ENCODE measurements at places on chromosomes 5 and 9. TPM values are rescaled to one million over a fixed set of nuclear protein-coding genes. Genes with fewer than 3 reads are reported as not detected.

IL4 gene
- total RNA-seq = not detected

DNA sequence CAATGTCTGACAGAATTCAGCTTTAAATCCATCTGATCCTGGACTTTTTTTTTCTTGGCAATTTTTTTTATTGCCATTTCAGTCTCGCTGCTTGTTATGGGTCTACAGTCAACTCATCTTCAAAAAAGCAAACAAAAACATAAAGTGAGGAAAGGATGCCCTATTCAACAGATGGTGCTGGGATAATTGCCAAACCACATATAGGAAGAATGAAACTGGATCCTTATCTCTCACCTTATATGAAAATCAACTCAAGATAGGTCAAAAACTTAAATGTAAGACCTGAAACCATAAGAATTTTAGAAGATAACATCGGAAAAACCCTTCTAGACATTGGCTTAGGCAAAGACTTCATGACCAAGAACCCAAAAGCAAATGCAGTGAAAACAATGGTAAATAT, 389.1 kb upstream of the ST8SIA4 start:
- DNase-seq = no peak

SMIM33 gene
- not detected for total RNA-seq

SMIM3 gene
- total RNA-seq = 4.4 TPM

DNA sequence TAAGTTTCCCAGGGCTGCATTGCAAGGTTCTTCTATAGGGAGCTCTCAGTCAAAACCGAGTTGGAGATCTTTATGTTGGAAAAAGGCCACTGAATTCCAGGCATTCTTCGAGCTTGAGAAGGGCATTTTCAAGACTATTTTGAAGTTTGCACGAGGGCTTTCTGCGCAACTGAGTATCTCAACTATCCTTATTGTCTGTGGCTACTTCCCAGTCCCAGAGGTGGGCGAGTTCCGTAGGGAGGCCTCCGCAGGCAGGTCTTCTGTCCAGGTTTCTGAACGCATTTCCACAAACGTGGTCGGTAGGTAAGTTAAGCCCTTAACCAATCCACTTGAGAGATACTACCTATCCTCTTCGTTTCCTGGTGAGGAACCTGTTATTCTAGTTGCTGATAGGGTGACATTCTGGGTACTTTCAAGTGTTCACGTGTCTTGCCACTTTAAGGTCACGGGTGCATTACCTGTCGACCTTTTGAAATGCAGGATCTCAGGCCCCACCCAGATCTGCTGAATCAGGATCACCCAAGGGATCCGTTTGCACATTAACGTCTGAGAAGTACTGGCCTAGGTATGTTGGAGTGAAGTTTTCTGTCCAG, 51.4 kb upstream of the TJP2 start:
- peak; percentile 58 for DNase-seq

DNA sequence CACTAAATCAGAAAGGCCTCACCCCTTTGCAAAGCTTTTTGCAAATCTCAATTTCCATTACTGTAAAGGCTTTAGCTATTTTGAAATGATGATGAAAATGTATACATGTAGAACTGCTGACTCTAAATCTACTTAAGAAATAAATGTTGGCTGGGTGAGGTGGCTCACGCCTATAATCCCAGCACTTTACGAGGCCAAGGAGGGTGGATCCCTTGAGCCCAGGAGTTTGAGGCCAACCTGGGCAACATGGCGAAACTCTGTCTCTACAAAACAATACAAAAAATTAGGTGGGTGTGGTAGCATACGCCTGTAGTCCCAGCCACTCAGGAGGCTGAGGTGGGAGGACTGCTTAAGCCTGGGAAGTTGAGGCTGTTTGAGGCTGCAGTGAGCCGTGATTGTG, 64.6 kb downstream of the PTPN3 start:
- no peak for DNase-seq

RAPGEF6 gene
- 9.7 TPM for total RNA-seq

GRCh38 chr9:69385581-69386033, 60.6 kb downstream of the ENTREP1 start:
- DNase-seq = no peak

- no peak for DNase-seq
These were observed 185.8 kb upstream of the NREP start for GRCh38 chr5:111942661-111943401.

SPATA31A3 gene
- total RNA-seq = not detected

DNA sequence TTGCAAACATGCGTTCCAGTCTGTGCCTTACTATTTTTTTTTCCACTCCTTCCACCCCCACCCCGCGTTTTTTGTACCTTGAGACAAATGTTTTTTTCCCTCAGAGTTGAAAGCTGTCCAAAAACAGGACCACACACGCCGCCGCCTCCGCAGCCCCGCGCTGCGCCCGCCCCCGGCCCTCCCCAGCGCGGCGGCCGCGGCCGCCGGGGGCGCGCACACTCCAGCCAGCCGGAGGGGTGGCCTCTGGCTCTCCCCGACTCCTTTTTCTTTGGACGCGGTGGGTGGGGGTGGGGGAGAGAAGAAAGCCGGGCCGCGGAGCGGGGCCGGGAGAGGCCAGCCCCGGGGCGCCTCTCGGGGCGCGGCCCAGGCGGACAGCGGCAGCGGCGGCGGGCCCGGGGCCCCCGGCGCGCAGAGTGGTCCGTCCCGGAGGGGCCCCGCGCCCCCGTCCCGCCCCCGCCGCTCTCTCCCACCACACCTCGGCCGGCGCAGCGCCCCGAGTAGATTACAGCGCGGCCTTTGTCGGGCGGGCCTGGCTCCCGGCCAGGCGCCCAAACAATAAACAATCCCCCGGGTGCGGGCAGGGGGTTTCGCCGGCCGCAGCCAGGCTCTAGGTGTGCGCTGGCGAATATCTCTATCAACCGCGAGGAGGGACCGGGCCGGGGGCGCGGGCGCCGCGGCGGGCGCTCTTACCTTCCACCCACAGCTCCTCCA, 10.9 kb downstream of the PTCH1 start:
- no peak for DNase-seq

GARIN3 gene
- not detected for total RNA-seq

GRM6 gene
- total RNA-seq = not detected

DNA sequence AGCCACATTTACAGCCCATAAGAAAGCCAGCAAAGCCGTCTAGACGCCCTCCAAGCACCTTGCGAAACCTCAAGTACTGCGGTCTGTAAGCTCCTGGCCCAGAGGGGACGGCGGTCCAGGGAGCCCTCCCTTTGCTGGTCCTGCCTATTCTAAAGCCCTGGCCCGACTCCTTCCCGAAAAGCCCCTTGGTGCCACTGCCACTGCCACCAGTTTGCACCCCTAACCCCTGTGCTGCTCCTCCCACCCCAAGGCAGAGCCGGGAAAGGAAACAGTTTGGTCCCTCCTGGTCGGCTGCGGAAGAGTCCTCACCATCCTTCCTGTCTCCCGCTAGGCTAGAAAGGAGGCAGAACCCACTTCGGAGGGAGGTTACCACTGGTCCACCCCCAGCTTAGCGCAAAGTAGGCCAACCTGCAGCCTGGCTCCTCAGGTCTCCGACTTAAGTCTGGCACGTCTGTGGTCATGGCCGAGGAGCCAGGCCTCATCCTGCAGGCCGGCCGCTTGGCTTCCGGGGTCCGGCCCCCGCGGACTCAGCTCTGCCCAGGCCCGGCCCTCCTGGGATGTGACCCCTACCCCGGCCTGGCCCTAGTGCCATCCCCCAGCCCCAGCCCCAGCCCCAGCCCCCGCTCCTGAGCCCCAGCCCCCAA, 916 bp downstream of the TOR1A start:
- DNase-seq = peak; percentile 28

SHISAL2B gene
- total RNA-seq = not detected

DEPDC1B gene
- 24.9 TPM for total RNA-seq

TENT4A gene
- 23.0 TPM for total RNA-seq

ARID3C gene
- total RNA-seq = not detected

GRCh38 chr9:38251036-38251860, 141.3 kb upstream of the ALDH1B1 start:
- DNase-seq = no peak

DDX4 gene
- total RNA-seq = not detected

- peak; percentile 6 for DNase-seq
These were observed 176.7 kb upstream of the HMHB1 start for GRCh38 chr5:143635146-143635752.

DNA sequence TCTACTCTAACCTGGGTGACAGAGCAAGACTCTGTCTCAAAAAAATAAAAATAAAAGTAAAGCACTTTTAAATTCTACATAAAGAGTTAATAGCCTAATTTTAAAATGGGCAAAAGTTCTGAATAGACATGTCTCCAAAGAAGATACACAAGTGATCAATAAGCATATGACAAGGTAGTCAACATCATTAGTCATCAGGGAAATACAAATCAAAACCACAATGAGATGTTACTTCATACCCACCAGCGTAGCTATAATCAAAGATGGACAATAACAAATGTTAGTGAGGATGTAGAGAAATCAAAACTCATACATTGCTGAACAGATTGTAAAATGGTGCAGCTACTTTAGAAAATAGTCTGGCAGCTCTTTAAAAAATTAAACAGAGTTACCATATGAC, 64.1 kb downstream of the IQGAP2 start:
- no peak for DNase-seq

GRCh38 chr5:99331061-99331460, 402.3 kb upstream of the CHD1 start:
- DNase-seq = no peak

DNA sequence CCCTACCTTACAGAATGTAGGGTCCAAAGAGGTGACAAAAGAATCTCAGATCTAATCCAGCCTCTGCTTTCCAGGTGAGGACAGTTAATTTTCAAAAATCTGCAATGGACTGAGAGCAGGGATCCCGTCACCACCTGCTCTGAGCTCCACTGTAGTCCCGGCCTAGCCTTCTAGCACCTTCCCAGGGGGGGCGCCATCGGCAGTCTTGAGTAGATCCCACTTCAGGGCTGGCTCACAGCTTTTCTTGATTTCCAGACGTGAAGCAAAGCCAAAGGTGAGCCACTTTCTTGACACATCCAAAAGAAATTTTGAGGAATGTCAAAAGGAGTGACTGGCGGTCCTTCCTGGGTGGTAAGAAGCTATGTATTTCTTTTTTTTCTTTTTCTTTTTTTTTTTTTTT, 114.1 kb downstream of the SYK start:
- DNase-seq = no peak

All from HT1080 (cell line).